Frontal cortex (tissue), 4 donors: ENCODE measurements at places on chromosomes 13 and 19. TPM values are rescaled to one million over a fixed set of nuclear protein-coding genes. Genes with fewer than 3 reads are reported as not detected.

Gene SIGLEC7
- under 0.01 TPM for total RNA-seq

Gene NTN5
- not detected for total RNA-seq

Gene CEACAM5
- total RNA-seq, result not detected

Gene POGLUT2
- total RNA-seq, result 9.8 TPM

Gene EMC10
- total RNA-seq, result 53.4 TPM
